Urinary bladder (tissue), 4 donors: ENCODE measurements at places on chromosomes 3 and 15. TPM values are rescaled to one million over a fixed set of nuclear protein-coding genes. Genes with fewer than 3 reads are reported as not detected.

DNA sequence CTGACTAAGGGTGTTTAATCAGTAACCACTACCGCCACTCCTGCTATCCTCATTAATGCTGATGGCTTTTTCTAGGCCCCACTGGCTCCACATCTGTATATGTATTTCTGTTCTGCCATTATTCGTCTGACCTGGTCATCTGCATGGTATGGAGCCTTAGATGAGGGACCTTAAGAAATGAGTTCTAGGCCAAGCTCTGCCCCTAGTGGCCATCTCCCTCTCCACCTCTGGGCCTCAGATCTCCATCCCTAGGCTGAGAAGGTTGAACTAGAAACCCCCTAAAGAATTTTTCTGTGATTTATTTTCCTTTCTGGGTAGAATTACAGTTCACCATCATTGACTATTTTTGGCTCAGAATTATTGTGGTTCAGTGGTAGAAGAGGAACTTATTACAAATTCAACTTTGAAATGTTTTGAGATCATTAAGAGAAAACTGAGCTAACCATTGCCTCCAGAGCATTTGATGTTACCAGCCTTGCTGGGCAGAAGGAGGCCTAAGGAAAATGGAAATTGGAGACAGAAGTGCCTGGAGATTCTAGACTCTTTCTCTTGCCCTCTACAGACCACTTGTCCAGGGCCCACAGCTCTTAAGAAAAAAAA is 325.2 kb upstream of the NR2E3 start:
- DNase-seq = no peak

GRCh38 chr3:48202632-48203031 is 14.4 kb upstream of the CDC25A start:
- no peak for DNase-seq

GRCh38 chr3:182908471-182908870 is 71.9 kb downstream of the DCUN1D1 start:
- DNase-seq = no peak

DNA sequence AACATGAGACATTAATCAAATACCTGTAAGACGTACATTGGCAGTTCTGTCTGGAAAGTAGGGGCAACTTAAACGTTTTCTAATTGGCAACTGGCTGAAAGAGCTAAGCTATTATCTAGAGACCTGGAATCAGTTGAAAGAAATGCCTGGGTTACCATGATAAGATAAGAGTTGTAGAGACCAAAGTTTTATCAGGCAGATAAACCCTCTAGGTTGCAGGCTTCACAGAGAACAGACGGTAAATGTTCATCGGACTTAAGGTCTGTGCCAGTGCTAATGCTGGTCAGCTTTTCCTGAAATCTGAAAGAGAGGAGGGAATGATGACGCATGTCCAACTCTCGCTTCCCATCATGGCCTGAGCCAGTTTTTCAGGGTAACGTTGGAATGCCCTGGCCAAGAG is 196.2 kb downstream of the ROBO2 start:
- no peak for DNase-seq

- no peak for DNase-seq
These were observed 127.8 kb downstream of the ABI3BP start for GRCh38 chr3:100865442-100865841.

DNA sequence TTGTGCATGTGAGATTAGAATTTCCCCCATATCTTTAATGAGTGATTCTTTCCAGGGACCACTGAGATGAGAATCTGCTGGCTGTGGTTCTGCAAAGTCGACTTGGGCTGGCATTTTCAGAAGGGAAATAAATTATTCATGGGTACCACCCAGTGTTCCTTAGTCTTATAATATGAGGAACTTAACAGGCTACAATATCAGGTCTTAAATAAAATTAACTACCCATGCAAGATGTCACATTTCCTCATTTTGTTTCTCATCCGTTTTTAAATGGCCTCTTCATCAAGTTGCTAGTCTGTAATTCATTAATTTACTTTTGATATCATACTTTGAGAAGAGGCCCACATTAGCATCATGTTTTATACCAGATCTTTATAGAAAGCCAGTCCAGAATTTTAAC is 58.3 kb upstream of the SKOR1 start:
- DNase-seq = no peak

GRCh38 chr3:150068440-150069153 is 97.9 kb upstream of the PFN2 start:
- DNase-seq = no peak

GRCh38 chr3:58215317-58216025 is 4.7 kb upstream of the DNASE1L3 start:
- DNase-seq = no peak

- no peak for DNase-seq
These were observed 220.4 kb downstream of the IL5RA start for GRCh38 chr3:2889736-2890135.

DNA sequence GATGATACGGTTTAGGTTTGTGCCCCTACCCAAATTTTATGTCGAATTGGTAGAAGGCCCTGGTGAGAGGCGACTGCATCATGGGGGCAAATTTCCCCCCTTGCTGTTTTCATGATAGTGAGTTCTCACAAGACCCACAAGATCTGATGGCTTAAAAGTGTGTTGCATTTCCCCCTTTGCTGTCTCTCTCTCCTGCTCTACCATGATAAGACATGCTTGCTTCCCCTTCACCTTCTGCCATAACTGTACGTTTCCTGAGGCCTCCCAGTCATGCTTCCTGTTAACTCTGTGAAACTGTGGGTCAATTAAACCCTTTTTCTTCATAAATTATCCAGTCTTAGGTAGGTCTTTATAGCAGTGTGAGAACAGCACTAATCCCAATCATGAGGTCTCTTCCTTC is 381.2 kb downstream of the RSL24D1 start:
- DNase-seq = no peak

DNA sequence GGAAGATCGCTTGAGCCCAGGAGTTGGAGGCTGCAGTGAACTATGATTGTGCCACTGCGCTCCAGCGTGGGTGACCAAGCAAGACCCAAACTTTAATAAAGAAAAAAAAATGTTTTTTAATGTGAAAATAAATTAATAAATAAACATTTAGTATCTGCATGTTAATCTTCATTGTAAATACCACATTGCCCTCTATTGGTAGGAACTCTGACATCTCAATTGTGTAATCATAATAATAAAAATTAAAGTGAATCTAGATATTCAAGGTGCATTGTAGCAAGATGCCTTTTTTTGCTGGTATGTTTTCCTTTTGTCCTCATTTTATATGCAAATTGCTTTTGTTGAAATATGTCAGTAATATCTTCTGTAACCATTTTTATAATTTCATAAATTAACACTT is 95.0 kb upstream of the LIMD1 start:
- DNase-seq = no peak

- DNase-seq = no peak
These were observed 15.2 kb upstream of the IQCF6 start for GRCh38 chr3:51794206-51794605.

GRCh38 chr3:155553780-155554179 is 191.1 kb downstream of the PLCH1 start:
- DNase-seq = no peak

The CPEB1 gene
- polyA plus RNA-seq = 11.0 TPM

The STIMATE gene
- polyA plus RNA-seq = 17.6 TPM

The CLEC3B gene
- polyA plus RNA-seq = 219 TPM

The CILP gene
- 72.2 TPM for polyA plus RNA-seq

The PLAAT1 gene
- polyA plus RNA-seq = 0.60 TPM

The FAM107A gene
- 152 TPM for polyA plus RNA-seq

The BNIP2 gene
- 57.7 TPM for polyA plus RNA-seq

The SRGAP3 gene
- 3.1 TPM for polyA plus RNA-seq

The FRMD5 gene
- polyA plus RNA-seq = 0.32 TPM
